Femur (tissue), 1 donor: ENCODE measurements at places on chromosomes 16 and 17.

DNA sequence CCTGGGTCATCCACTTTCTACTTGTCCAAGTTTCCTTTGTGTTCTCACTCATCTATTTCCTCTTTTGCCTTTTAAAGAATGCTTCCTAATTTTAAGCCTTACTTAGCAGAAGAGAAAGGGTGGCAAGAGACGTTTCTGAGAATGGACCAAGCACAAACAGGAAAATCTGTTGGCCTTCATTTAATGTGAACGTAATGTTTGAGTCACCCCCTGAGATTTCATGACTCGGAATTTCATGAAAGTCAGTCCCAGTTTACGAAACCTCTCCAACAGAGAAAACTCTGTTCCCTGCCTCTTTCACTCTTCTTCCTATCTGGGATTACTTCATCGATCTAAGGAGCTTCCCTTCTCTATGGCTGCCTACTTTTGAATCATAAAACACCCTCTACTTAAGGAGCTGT, at the start of gene CD300E:
TSS of gene CD300E (minus strand) at position 46 of the 401 bp plus-strand sequence. CDS start 117 bp downstream, outside the sequence.
- no peak for DNase-seq

DNA sequence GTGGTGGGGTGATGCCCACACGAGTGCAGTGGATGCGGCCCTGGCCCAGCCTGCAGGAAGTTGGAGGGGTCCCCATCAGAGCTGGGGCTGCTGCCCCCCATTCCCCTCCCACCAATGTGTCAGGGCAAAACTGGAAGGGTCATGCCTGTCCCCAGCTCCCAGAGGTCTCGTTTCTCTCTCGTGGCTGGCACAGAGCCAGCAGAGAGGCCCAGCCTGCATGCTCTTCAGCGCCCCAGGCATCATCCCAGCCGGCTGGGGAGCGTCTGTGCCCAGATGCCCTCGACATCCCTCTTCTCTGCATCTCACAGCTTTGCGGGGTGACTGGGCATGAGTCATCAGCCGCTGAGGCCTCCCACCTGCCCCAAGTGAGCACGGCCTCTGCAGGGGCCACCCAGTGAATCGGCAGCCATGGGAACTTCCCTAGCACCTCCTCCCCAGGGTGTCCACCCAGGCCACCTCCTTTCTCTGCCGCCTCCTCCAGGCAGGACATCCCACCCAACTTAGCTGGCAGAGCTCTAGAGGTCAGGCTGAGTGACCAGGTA, 9.8 kb upstream of the CSNK1D start:
- no peak for DNase-seq

DNA sequence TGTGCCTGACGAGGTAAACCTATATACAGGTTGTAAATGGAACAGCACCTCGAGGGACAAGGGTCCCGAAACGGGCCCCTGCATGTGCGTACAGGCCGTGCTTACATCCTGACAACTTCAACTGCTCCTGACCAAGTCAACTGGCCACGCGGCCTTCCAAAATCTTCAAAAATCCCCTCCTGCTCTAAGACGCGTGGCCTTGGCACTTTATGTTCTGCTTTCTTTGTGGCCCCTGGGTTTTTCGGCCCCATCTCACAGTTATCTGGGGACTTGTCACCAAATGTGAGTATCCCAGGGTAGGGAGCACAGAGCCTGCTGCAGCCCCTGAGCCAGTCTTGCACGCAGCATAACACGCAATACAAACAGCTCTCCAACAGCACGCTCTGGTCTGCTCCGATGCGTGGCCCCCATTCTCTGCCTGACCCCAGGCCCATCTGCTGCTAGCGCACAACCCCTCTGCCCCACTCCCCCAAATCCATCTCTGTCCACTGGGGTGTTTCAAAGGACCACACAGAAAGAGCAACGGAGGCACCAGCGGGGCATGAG, 659 bp downstream of the RPH3AL start:
- no peak for DNase-seq

DNA sequence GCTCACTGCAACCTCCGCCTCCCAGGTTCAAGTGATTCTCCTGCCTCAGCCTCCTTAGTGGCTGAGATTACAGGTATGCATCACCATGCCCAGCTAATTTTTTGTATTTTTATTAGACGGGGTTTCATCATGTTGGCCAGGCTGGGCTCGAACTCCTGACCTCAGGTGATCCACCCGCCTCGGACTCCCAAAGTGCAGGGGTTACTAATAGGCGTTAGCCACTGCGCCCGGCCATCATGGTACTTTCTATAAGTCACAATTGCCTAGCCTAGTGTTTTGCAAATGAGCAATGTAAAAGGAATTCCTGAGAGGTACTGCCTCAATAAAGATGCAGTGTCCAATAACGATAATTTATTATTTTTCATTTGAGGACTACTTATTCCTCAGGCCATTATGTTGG, 13.9 kb upstream of the PSMC3IP start:
- no peak for DNase-seq

- DNase-seq = no peak
These were observed 5.8 kb downstream of the ZC3H7A start for GRCh38 chr16:11791144-11791828.

DNA sequence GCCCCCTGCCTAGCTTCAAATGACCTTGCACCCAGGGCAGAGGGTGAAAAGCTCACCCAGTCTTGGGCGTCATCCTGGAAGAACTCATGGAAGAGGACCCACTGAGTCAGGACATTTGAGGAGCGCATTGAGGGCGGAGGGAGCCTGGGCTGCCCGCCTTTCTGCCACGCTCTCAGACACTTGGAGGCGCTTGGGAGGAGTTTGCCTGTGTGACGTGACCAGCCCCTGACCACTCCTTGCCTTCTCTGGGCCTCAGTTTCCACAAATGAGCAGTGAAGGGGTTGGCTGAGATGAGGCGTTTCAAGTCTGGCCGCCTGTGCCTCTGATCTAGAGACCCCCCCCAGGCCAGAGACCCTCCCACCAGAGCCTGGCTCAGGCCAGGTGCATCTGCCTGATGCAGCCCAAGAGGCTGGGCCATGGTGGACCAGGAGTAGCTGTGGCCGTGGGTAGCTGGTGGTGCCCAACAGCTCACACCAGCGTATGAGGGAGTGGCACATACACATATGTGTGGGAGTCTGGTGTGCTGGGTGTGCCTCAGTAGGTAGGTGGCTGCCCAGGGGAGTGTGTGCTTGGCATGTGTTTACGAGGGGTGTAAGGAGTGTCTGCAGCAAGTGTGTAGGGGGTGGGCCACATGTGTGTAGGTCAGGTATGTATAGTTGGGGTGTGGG, 80.2 kb upstream of the TOB1 start:
- no peak for DNase-seq

- DNase-seq = peak; percentile 81
These were observed 68.5 kb upstream of the DNAH17 start for GRCh38 chr17:78645421-78646295.
